NCI-H2227 treated with DMSO at 0.1 percent for 48 hours (cell line): ENCODE measurements at places on chromosomes 16 and 17.

- DNase-seq, result no peak
These were observed 1.5 kb upstream of the SOX9 start for GRCh38 chr17:72119077-72119872.

GRCh38 chr17:75346906-75347305 is 57.7 kb upstream of the SLC25A19 start:
- no peak for DNase-seq

- peak; percentile 38 for DNase-seq
These were observed 43.0 kb downstream of the TRARG1 start for GRCh38 chr17:1322480-1322879.

DNA sequence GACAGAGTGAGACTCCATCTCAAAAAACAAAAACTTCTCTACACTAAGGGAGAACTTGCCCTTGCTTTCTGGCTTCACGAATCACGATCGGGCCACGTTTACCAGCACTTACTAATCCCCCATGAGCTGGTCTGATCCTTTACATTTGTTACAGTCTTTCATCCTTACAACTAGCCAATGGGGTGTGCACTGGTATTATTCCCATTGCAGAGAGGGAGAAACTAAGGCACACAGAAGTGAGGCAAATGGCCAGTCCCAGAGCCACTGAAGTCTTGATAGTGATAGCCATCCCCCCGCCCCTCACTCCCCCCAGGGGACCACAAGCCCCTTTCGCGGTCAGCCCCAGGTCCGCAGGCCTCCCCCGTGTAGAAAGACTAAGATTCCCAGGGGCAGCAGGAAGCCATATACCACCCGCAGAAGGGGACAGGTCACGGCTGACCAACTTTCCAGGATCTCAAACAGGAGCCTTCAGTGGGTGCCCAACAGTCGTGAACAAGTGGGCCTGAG is 868 bp downstream of the NATD1 start:
- DNase-seq, result no peak

DNA sequence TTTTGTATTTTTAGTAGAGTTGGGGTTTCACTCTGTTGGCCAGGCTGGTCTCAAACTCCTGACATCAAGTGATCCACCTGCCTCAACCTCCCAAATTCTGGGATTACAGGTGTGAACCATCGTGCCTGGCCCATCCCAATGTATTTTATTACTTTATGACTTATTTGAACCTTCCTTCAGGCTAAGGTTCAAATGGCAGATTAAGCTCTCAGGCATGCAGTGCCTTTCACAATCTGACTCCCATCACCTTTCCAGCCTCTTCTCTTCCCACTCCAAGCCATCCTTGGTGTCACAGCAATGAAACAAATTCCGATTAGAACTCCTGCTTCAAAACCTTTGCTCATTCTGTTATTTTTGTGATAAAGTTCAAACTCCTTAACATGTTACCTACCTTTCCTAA is 26.6 kb upstream of the YPEL2 start:
- no peak for DNase-seq

DNA sequence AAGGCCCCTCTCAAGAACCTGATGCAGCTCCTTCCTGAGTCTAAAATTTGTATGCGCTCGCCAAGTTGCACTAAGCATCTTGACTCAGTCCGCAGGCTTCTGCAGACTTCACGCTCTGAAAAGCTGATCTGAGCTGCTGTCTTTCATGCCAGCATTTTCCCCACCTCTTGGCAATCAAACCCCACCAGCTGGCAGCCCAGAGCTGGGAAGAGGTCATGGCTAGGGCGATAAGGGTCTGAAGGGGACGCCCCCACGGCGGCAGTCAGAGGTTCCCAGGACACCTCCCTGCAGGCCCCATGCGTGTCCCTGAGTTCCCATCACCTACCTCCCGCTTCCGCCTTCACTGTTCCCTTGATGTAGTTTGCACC is 5.1 kb upstream of the UNC13D start:
- DNase-seq, result no peak

DNA sequence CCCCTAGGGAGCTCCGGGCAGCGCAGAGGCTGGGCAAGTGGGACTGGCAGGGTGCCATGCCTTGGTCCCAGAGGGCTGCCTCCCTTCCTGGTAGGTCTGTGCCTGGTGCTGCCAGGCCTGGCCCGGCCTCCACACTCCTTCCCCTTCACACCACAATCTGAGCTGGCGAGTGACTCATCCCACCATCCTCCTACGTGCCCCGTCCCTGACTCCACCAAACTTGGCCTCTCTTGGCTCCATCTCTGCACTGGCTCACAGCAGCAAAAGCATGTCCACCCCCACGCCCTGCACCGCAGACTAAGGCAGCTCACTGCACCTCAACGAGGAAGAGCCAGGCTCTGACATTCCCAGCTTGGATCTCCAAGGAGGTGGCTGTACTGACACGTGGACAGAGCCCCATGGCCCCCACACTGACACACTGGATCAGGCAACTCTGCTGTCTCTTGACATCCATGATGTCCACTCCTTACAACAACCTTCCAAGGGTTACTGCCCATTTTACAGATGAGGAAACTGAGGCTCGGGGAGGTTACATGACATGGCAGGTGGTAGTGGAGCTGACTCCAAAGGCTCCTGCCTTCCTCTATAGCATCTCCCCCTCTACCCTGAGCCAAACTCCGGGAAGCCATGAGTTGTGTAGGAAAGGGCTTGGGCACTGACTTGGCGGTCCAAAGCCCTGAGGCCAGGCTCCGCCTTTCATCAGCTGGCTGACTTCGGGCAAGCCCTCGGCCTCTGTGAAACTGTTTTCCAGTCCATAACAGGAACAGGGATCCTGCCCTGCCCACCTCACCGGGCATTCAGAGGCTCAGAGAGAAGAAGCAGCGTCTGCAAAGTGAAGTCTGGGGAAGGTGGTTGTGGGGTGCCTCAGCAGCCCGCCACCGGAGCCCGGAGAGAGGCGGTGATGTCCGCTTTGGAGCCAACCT is 20.1 kb upstream of the KRT19 start:
- no peak for DNase-seq

DNA sequence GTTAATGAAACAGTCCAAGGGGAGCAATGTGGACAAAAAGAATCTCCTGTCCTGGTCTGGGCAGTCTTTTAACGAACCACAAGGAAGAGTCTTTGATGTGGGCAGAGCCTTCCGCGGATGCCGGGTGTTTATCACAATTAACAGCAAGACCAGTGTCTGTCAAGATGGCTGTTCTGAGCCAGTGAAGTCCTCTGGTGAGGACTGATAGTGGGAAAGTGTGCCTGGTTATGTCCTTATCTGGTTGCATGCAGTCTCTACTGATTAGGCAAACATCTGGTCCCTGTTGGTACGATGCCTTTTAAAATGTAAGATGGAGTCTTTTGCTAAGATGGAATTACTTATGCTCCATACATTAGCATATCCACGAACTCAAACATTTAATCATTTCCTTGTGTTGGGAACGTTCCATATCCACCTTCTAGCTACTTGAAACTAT is 88.5 kb downstream of the ZNF18 start:
- no peak for DNase-seq
